ENCODE measurements at places on chromosomes 6 and 20. TPM values are rescaled to one million over a fixed set of nuclear protein-coding genes. Genes with fewer than 3 reads are reported as not detected.

The WFDC12 gene
- polyA plus RNA-seq = not detected

The RAET1L gene
- not detected for polyA plus RNA-seq

The ADGRF1 gene
- polyA plus RNA-seq = not detected

The MATN4 gene
- polyA plus RNA-seq = not detected

The RIPOR2 gene
- polyA plus RNA-seq = 1.8 TPM

The KCNK15 gene
- 0.28 TPM for polyA plus RNA-seq

The CDYL gene
- polyA plus RNA-seq = 14.2 TPM

The TMEM74B gene
- polyA plus RNA-seq = not detected

The BANF2 gene
- not detected for polyA plus RNA-seq

The TAP1 gene
- polyA plus RNA-seq = 11.4 TPM

The LY6G6F gene
- polyA plus RNA-seq = not detected

The WFDC10B gene
- not detected for polyA plus RNA-seq

The SPATS1 gene
- not detected for polyA plus RNA-seq

The ABHD12 gene
- polyA plus RNA-seq = 49.0 TPM

The PRSS16 gene
- polyA plus RNA-seq = 13.3 TPM

The SAMD10 gene
- 2.8 TPM for polyA plus RNA-seq

The EDN3 gene
- polyA plus RNA-seq = 18.6 TPM

The CD109 gene
- polyA plus RNA-seq = under 0.01 TPM

The STMN3 gene
- polyA plus RNA-seq = 6.6 TPM

The ESR1 gene
- polyA plus RNA-seq = under 0.01 TPM

The LSM14B gene
- polyA plus RNA-seq = 25.8 TPM

The CTCFL gene
- not detected for polyA plus RNA-seq

The PNLDC1 gene
- 0.13 TPM for polyA plus RNA-seq

The COL9A3 gene
- 1.8 TPM for polyA plus RNA-seq

The HAO1 gene
- polyA plus RNA-seq = not detected

The KIF16B gene
- polyA plus RNA-seq = 25.4 TPM

The PTCRA gene
- polyA plus RNA-seq = 0.23 TPM

The SRMS gene
- polyA plus RNA-seq = not detected

The TTI1 gene
- polyA plus RNA-seq = 4.4 TPM

The SLC35D3 gene
- not detected for polyA plus RNA-seq

The SLC22A2 gene
- polyA plus RNA-seq = not detected

The IYD gene
- 2.4 TPM for polyA plus RNA-seq

The GPSM3 gene
- 15.6 TPM for polyA plus RNA-seq

The GABRR1 gene
- 0.04 TPM for polyA plus RNA-seq

The VSX1 gene
- polyA plus RNA-seq = not detected

The AVP gene
- not detected for polyA plus RNA-seq

The HSPA12B gene
- polyA plus RNA-seq = 0.69 TPM

The TBC1D32 gene
- polyA plus RNA-seq = 0.60 TPM

The RAMACL gene
- 0.34 TPM for polyA plus RNA-seq

The VGLL2 gene
- polyA plus RNA-seq = not detected

The GPX5 gene
- polyA plus RNA-seq = not detected

The NMBR gene
- polyA plus RNA-seq = not detected

The DEFB132 gene
- not detected for polyA plus RNA-seq

The TSBP1 gene
- polyA plus RNA-seq = not detected

The L3MBTL3 gene
- polyA plus RNA-seq = 4.8 TPM

The PHACTR3 gene
- under 0.01 TPM for polyA plus RNA-seq

The CEP57L1 gene
- polyA plus RNA-seq = 5.4 TPM

The CST1 gene
- polyA plus RNA-seq = 0.48 TPM

The NKX2-4 gene
- polyA plus RNA-seq = not detected

The MYT1 gene
- not detected for polyA plus RNA-seq

The RAB23 gene
- 7.8 TPM for polyA plus RNA-seq

The ZBTB9 gene
- polyA plus RNA-seq = 1.8 TPM

The SGK2 gene
- 46.2 TPM for polyA plus RNA-seq

Measured in sigmoid colon (tissue), 7 donors.